RPMI8226 (cell line): ENCODE measurements at places on chromosomes 1 and 21.

DNA sequence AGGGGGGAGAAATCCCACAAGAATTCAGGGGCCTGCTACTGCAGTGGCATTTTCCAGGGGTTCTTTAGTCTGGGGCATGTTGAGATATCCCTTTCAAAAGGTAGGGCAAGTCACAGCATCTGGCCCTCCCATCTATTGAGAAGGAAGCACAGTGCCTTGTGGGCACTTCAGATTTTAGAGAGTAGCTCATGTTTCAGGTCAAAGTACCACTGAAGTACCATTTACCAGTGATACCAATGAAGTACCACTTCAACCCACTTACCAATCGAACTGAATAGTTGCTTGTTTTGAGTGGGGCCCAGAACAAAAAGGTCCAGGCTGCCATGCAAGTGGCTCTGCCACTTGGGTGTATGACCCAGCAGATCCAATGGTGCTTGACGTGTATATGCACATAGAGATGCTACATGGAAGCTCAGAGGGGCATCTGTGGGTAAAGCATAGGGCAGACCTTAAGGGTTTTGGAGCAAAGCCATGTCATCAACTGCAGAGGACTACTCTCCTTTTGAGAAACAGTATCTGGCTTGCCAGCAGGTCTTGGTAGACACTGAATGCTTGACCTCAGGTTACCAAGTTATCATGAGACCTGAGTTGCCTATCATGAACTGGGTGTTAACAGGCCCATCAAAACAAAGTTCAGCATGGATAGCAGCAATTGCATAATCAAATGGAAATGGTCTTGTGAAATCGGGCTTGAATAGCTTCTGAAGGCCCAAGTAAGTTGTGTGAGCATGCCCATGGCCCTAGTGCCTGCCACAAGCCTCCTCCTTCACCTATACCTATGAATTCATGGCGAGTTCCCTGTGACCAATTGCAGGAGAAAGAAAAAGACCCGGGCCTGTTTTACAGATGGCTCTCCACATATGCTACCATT is 23.5 kb downstream of the PLA2G2D start:
- no peak for DNase-seq

- no peak for DNase-seq
These were observed 136.2 kb upstream of the IPO9 start for GRCh38 chr1:201692555-201693394.

- DNase-seq, result no peak
These were observed 19.8 kb upstream of the FAM110D start for GRCh38 chr1:26138974-26139558.

GRCh38 chr1:116503546-116504307 is 67.1 kb downstream of the CD58 start:
- DNase-seq, result no peak

DNA sequence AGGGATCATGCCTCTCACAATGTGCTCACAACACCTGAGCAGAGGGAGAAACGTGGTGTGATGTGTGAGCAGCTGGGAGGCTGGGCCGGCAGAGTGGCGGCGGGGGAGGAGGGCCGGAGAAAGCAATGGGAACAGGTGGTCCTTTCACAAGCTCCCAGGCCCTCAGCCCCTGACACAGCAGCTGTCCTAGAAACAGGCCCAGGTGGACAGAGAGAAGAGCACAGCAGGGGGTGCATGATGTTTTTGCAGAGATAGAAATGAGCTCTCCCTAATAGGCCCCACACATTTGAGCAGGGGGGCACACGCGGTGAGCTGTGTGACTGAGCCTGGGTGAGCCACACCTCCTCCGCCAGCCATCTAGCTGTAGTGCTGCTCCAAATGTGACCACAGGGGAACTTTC is 7.6 kb upstream of the RGS16 start:
- no peak for DNase-seq

DNA sequence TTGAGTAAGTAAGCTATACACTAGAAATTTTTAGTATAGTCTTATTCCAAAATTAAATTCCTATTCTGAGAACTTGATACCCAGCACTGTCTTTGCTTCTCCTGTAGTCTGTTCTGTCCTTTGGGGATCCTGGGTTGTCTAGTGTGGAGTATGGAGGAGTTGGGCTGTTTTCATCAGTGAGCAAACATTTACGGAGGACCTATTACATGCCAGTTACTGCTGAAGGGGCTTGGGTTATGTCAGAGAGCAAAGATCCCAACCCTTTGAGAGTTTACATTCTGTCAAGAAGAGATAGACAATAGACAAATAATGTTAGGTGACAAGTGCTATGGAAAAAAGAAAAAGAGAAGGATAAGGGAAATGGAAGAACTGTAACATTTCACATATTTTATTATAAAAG is 9.0 kb downstream of the TRAPPC10 start:
- no peak for DNase-seq
